Ascending aorta (tissue), 2 donors: ENCODE measurements at places on chromosomes 2 and 18. TPM values are rescaled to one million over a fixed set of nuclear protein-coding genes. Genes with fewer than 3 reads are reported as not detected.

- DNase-seq = no peak
Measured at GRCh38 chr2:46188041-46188716, 109.0 kb upstream of the EPAS1 start.

GRCh38 chr18:5309888-5310470 lies 14.5 kb upstream of the ZBTB14 start:
- DNase-seq = no peak

DNA sequence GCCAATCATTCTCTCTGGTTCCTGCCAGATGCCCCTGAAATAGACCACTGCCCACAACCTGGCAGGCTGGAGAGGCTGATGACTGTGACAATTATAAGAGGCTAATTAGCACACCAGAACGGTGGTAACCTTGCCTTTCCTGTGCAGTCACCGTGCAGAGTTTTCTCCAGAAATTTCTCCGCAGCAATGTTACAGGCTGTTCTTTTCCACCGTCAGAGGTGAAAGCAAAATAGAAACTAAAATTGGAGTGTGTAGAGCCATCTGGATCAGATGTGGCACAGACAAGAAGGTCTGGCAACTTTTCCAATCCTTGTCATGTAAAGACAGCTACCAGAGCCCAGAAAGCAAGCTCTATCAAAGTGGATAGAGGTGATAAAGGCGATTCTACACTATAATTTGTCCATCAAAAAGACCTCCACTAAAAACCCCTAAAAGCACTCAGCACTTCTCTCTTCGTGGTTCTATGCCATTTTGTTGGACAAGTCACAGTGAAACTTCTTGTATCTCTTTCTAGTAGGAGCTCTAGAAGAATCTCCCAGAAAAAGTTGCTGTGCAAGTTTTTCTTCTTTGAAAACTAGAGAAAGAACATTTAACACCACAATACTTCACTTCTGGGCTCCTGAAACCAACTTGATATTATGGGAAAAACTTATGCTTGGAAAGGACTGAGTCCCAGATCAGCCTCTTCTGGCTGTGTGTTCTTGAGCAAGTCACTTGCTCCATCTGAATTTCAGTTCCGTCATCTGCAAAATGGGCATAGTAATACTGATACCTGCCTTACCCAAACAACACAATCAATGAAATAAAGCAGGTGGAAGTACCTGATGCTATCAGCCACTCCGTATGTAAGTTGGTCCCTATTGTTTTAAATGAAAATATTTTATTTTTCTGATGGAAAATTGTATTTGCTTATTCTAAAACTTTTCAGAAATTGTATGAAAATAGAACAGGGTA lies 295.6 kb upstream of the DLGAP1 start:
- DNase-seq = no peak

NEB gene
- total RNA-seq = 0.53 TPM

DNA sequence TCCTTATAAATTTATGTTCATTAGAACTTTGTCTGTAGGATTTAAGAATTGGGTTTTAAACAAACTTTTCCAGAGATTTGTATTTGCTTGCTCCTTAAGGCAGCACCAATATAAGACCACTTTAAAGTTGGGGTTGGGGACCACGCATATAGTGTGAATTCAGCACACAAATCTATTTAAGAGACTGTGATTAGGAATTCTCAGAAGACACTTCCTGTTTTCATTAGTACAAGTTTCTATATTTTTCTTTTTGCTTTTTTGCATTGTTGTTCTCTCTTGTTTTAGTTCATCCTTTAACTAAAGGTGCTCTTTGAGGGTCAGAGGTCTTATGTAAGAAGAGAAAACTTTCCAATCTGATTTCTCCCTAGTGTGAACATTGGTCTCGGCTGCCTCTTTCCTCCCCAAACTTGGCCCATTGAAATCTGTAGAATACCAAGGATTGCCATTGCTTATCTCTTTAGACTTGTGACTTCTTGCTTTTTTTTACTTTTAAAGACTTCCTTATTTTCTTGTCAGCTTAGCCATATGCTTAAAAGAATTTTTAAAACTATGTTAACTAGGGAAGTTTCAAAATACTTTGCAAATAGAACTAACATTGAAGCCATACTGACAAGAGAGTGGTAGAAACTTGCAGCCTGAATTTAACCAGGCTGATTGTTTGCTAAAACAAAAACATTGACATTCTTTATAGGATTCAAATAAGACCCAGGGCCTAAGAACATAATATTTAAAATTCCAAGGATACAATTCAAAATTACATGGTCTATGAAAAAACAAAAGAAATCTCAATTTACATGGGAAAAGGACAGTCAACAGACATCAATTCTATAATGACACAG lies 264.1 kb upstream of the FN1 start:
- no peak for DNase-seq

- no peak for DNase-seq
Measured at GRCh38 chr2:52112141-52112540, 1080.2 kb upstream of the NRXN1 start.

- DNase-seq = no peak
Measured at GRCh38 chr2:9168821-9169221, 37.8 kb upstream of the ASAP2 start.

DNA sequence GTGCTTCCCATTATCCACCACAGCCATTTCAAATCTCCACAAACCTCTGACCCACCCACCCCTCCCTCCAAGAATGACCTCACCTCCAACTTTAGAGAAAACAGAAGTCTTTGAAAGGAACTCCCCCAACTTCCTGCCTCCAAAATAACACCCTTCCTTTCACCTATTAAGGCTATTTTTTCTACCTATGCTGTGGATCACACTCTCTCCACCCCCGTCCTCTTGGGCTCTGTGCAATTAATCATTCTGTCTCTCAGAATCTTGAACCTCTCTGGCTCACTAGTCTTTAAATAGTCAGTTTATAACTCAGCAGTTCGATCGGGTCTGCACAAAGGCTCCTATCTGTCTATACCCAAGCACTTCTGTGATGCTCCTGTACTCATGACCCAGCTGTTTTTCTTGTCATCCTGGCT lies 37.3 kb upstream of the XPO1 start:
- DNase-seq = no peak
